Activated B cell treated with CpG ODN at 0.5 μM for 24 hours (primary cell): ENCODE measurements at places on chromosomes 3 and 15. TPM values are rescaled to one million over a fixed set of nuclear protein-coding genes. Genes with fewer than 3 reads are reported as not detected.

Gene PGBD4
- total RNA-seq = 4.8 and 5.3 TPM in 2 replicates

Gene NMNAT3
- 1.1 TPM in 2 replicates for total RNA-seq

Gene HRG
- total RNA-seq = not detected in 2 replicates

GRCh38 chr15:65805019-65805745, 13.1 kb upstream of the DENND4A start:
- peak overlapping the region; percentile 67 for H3K27ac ChIP-seq
- no peaks in the 10 kb centered on the region for H3K27me3 ChIP-seq

DNA sequence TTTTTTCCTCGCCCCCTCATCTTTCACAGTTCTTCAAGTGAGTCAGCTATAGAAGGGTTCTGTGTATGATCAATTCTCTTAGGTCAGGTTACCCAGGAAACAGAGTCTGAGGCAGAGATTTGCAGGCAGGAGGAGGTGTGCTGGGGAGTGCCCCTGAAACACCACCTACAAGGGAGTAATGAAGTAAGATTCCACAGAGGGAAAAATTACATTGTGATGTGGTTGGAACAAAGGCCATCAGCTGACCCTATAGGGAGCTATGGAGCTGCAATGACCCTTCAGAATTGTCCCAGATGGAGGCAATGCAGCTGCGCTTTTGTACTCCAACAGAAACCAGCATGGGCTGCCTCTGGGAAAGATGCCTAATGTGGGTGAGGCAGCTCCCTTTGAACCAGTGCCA, 142.2 kb upstream of the CNTN3 start:
- no peak for DNase-seq
- no peaks in the 10 kb centered on the region for H3K36me3 ChIP-seq
- no peaks in the 10 kb centered on the region for H3K27me3 ChIP-seq
- H3K4me3 ChIP-seq = no peak overlapping the region
- no peaks in the 10 kb centered on the region for H3K4me1 ChIP-seq

- H3K4me1 ChIP-seq = no peaks in the 10 kb centered on the region
- H3K27me3 ChIP-seq = peaks cover 17% of the 10 kb centered on the region
- no peak overlapping the region for H3K27ac ChIP-seq
- no peak for DNase-seq
- H3K4me3 ChIP-seq = no peak overlapping the region
These were observed 21.0 kb upstream of the FGD5 start for GRCh38 chr3:14797731-14798130.

DNA sequence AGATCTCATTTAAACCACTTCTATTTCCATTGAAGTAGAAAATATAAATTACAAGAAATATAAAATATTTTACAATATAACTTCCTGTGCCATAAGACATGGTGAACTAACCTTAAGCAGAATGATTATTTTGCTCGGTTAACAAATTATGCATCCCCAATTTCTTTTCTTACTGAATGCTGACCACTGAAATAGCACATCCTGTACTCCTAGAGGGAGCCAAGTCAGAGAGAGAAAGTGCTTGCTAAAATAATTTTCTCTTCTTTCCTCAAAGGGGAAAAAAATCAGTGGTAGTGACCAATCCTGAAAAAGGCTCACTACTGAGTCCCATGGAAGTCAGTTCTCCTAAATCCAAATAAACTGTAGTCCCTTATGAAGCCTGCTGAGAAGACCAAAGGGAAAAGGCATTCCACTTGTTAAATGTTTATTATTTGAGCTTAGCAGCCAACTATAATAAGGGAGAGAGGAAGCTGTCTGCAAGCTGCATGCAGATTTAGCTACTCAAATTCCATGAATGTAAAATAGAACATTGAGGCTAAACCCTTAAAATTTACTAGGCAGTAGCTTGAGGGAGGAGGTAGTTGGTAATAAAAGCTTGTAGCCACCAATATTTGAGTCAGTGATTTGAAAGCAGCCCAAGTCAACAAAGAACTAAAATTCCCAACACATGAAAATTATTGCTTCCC, 33.1 kb downstream of the CEP152 start:
- H3K27me3 ChIP-seq = no peaks in the 10 kb centered on the region
- H3K36me3 ChIP-seq = peaks cover 48% of the 10 kb centered on the region
- no peaks in the 10 kb centered on the region for H3K4me1 ChIP-seq
- no peak overlapping the region for H3K27ac ChIP-seq

Gene MAGI1
- not detected in 2 replicates for total RNA-seq

GRCh38 chr3:166351461-166351860, 514.2 kb upstream of the BCHE start:
- DNase-seq = no peak
- H3K27me3 ChIP-seq = no peaks in the 10 kb centered on the region
- H3K4me1 ChIP-seq = no peaks in the 10 kb centered on the region
- no peaks in the 10 kb centered on the region for H3K36me3 ChIP-seq

Gene TIPARP
- 31.3 and 32.3 TPM in 2 replicates for total RNA-seq

DNA sequence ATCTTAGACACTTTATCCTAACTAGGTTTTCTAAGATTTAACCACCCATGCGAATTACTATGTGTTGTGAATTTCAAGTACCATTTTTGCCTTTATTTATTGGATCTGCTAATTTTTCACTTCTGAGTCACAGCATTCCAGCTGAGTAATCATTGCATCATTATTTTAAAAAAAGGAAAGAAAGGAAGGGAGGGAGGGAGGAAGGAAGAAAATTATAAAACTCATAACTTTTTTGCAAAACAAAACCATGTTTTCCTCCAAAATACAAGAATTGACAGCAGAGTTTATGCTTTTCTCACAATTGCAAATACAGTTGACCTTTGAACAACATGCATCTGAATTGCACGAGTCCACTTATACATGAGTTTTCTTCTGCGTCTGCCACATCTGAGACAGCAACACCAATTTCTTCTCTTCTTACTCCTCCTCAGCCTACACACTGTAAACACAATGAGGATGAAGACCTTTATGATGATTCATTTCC, 651.4 kb upstream of the NECTIN3 start:
- no peak for DNase-seq
- H3K27ac ChIP-seq = no peak overlapping the region
- H3K4me1 ChIP-seq = no peaks in the 10 kb centered on the region
- no peak overlapping the region for H3K4me3 ChIP-seq
- H3K36me3 ChIP-seq = no peaks in the 10 kb centered on the region

GRCh38 chr15:52529940-52530339, 1.3 kb upstream of the MYO5A start:
- H3K27ac ChIP-seq = peak overlapping the region; percentile 79
- H3K4me3 ChIP-seq = peak overlapping the region; percentile 73
- H3K27me3 ChIP-seq = no peaks in the 10 kb centered on the region
- peaks cover 2% of the 10 kb centered on the region for H3K36me3 ChIP-seq
- peaks cover 23% of the 10 kb centered on the region for H3K4me1 ChIP-seq

- H3K27me3 ChIP-seq = no peaks in the 10 kb centered on the region
- H3K36me3 ChIP-seq = peaks cover 14% of the 10 kb centered on the region
- peak overlapping the region; percentile 99 for H3K4me3 ChIP-seq
- H3K4me1 ChIP-seq = peaks cover 32% of the 10 kb centered on the region
- peak overlapping the region; percentile 87 for H3K27ac ChIP-seq
These were observed 503 bp downstream of the HLTF start for GRCh38 chr3:149085828-149086231.

- H3K4me3 ChIP-seq = no peak overlapping the region
- DNase-seq = no peak
- H3K27ac ChIP-seq = no peak overlapping the region
These were observed 287.3 kb upstream of the ADAMTS9 start for GRCh38 chr3:64975147-64975546.

Gene CAPN3
- total RNA-seq = 17.9 and 23.8 TPM in 2 replicates

Gene GOLGA8T
- not detected in 2 replicates for total RNA-seq

DNA sequence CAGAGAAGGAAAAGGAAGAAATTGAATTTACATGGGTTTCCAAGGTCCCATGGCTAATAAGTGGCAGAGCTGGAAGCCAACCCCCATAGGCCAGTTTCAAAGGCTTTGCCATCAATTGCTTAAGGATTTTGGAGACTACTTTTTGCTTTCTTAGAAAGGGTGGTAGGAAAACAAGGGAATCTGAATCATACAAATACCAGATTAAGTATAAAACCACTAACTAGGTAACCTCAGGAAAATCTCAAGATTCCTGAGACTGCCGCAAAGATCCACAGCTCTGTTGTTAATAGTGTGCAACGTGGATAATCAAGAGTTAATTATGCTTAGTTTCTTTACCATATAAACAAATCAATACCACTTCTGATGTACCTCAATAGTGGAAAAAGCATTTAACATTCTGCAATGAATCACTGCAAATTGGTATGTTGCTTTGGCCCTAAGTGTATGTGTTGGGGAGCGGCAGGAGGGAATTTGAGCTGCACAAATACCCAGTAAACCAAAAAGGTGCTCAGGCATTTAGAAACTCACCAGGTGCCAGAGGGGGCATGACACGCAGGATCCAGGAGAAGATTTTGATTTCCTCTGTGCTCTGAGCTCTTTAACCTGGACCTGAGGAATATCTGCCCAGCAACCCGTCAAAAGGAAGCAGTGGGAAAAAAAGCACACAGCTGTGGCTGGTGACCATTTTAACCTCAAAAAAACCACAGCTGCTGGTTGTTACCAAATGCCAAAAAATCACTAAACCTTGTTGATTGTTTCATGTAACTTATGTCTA, 22.0 kb downstream of the AADAC start:
- no peak overlapping the region for H3K27ac ChIP-seq
- H3K4me1 ChIP-seq = no peaks in the 10 kb centered on the region
- H3K36me3 ChIP-seq = no peaks in the 10 kb centered on the region
- H3K27me3 ChIP-seq = peaks cover 3% of the 10 kb centered on the region
